Natural killer cell (primary cell): ENCODE measurements at places on chromosomes 13 and 19. TPM values are rescaled to one million over a fixed set of nuclear protein-coding genes. Genes with fewer than 3 reads are reported as not detected.

The CGB8 gene
- total RNA-seq: not detected

The HSPBP1 gene
- 19.5 TPM for total RNA-seq

The EPS8L1 gene
- total RNA-seq: 15.7 TPM

The C5AR2 gene
- 15.5 TPM for total RNA-seq

The DMKN gene
- 10.7 TPM for total RNA-seq
